NCI-H446 (cell line): ENCODE measurements at places on chromosomes 13 and 19.

DNA sequence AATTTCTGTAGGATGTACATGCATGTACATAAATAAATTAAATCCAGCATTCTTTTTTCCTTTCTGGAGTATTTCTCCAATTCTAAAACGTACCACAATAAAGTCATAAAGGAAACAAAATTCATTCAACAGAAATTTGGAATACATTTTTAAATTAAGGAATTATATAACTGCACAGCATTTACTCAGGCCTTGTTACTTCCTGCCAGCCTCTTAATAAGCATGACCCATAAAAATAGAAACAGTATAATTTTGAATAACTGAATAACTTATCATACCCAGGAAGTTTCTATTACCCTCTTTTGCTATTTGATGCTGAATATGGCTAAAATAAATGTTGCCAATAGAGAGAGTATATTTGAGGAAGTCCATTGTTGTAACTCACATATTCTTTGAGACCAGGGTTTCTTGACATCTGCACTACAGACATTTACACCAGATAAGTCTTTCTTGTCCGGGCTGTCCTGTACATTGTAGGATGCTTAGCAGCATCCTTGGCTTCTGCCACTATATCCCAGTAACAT is 178.2 kb downstream of the KLF12 start:
- DNase-seq, result no peak

GRCh38 chr13:45269204-45269603 is 68.4 kb upstream of the KCTD4 start:
- DNase-seq, result no peak

- no peak for DNase-seq
These were observed 2.5 kb upstream of the CACNG6 start for GRCh38 chr19:53988981-53989380.

DNA sequence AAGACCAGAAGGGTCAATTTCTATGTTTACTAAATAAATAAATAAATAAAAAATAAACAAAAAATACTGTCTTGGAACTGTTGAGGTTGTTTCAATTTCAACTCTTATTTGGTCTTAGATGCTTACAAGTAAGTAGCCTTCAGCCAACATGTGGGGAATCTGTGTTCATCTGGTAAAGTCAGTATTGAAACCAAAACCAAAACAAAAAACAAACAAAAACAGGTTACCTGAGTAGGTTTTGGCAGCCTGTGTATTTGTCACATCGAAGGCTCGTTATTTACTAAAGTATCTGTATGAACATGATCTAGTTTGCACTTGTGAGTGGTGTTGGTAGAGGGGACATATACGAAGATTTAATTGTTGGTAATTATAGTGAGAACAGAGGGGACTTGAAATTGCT is 471.5 kb downstream of the SLITRK5 start:
- no peak for DNase-seq

GRCh38 chr13:40662866-40663265 is 3.6 kb downstream of the FOXO1 start:
- no peak for DNase-seq

- no peak for DNase-seq
These were observed 118.7 kb upstream of the SOX1 start for GRCh38 chr13:111948281-111948680.

- no peak for DNase-seq
These were observed 11.9 kb upstream of the TPM4 start for GRCh38 chr19:16064209-16064889.

GRCh38 chr19:6412447-6413091 is 12.0 kb downstream of the KHSRP start:
- DNase-seq, result no peak

- no peak for DNase-seq
These were observed 1.7 kb upstream of the PPP5C start for GRCh38 chr19:46345157-46345556.

GRCh38 chr19:47100290-47100689 is 13.3 kb downstream of the ZC3H4 start:
- no peak for DNase-seq

DNA sequence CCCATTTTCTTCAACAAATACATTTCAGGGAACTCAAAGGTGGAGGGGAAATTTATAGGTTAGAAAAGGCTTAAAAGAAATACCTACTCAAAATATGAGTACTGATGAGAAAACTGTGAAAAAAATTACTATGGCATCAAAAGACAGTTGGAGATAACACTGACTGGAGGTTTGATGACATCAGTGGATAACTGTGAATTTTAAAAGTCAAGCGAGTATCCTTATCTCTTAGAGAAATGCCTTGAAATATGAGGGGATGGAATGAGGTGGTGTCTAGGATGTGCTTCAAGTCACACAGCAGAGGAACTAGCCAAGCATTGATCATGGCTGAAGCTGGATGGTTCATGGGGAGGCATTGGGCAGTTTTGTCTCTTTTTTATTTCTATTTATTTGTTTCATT is 27.2 kb upstream of the SLC15A1 start:
- no peak for DNase-seq

DNA sequence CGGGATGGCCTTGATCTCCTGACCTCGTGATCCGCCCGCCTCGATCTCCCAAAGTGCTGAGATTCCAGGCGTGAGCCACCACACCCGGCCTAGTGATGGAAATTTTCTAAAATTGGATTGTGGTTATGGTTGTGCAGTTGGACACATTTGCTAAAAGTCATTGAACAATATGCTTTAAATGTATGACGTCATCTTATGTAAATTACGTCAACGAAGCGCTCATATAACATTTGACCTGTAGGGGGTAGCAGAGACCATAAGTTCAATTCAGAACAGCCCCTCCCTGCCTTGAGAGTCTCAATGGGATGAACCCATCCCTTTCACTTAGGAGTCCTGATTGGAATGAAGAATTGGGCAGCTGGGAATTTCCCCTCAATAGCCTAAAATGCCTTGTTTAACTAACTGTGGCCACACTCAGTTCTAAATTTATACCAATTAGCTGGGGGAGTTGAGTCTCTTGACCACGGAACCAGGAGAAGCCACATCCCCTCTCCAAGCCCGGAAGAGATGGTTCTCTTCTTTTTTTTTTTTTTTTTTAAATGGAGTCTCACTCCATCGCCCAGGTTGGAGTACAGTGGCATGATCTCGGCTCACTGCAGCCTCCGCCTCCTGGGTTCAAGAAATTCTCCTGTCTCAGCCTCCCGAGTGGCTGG is 15.2 kb upstream of the TLE6 start:
- DNase-seq, result peak; percentile 86

DNA sequence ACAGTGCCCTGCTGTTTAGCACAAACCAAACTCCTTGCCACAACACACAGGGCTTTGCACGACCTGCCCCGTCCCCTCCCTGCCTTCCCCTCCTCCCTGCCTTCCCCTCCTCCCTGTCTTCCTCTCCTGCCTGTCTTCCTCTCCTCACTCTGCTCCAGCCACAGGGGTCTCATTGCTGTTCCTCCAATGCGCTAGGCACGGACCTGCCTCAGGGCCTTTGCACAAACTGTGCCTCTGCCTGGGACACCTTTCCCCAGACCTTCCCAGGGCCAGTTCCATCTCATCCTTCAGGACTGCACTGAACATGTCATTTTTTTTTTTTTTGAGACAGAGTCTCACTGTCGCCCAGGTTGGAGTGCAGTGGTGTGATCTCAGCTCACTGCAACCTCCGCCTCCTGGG is 1.8 kb upstream of the CREB3L3 start:
- DNase-seq, result no peak

DNA sequence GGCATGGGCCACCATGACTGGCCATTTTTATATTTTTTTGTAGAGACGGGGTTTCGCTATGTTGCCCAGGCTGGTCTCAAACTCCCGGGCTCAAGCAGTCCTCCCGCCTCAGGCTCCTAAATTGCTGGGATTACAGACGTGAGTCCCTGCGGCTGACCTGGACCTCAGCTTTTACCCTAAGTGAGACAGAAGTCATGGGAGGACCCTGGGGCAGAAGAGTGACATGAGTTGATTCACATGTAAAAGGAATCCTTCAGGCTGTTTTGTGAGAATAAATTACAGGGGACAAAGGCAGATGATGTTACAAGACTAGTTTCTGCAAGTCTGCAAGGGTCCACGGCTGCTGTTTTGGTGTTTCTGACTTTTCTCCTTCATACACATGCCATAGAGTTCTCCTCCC is 2.6 kb upstream of the BCAM start:
- no peak for DNase-seq

DNA sequence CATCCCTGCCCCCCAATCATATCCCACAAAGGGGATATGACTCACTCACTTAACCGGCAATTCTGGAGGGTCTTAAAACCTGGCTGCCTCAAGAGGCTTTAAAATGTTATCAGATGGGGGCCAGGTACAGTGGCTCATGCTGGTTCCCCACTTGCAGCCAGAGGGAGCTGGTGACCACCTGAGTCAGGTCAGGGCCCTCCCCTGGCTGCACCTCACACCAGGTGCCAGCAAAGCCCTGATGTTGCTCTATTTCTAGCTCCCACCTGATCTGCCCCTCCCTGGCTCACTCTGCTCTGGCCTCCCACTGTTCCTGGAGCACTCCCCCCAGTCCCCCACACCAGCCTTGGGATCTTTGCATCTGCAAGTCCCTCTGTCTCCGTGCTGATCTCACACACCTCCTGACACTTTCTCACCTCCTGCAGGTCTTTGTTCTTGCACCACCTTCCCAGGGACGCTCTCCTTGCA is 14.2 kb downstream of the HPN start:
- no peak for DNase-seq

- no peak for DNase-seq
These were observed 80.8 kb downstream of the SHISA2 start for GRCh38 chr13:25971047-25971446.

DNA sequence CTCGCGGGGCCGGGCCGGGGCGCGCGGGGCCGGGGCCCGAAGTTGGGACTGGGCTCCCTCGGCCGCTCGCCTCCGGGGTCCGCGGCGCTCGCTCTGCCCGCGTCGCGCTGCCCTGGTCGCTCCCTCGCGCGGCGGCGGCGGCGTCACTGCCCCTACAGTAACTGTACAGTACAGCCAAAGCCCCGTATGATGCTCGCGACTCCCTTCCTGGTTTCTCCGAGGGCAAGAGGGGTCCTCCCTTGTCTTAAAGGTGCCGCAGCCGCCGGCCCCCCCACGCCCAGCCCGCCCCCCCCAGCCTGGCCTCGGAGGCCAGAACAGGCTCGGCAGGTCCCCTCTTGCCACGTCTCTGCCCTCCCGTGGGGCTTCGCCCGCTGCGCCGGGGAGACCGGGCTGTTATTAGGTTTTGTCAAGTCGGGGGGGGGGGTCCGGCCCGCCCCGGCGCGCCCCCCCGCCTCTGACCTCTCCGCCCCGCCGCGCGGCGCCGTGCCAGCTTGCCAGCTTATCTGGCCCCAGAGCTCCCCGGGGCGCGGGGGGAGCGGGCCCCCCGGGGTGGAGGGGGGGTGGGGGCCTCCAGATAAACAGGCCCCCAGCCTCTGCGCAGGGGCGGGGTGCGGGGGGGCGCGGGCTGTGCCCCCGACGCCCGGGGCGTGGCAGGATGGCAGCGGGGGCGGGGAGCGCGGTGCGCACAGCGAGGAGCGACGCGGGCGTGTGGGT is at the start of gene ZBTB7A:
Gene ZBTB7A (minus strand): TSS at position 218 of the 714 bp plus-strand sequence. CDS start 11,667 bp downstream, outside the sequence.
- no peak for DNase-seq

GRCh38 chr13:26811581-26811980 is 51.0 kb upstream of the GPR12 start:
- DNase-seq, result peak; percentile 98

DNA sequence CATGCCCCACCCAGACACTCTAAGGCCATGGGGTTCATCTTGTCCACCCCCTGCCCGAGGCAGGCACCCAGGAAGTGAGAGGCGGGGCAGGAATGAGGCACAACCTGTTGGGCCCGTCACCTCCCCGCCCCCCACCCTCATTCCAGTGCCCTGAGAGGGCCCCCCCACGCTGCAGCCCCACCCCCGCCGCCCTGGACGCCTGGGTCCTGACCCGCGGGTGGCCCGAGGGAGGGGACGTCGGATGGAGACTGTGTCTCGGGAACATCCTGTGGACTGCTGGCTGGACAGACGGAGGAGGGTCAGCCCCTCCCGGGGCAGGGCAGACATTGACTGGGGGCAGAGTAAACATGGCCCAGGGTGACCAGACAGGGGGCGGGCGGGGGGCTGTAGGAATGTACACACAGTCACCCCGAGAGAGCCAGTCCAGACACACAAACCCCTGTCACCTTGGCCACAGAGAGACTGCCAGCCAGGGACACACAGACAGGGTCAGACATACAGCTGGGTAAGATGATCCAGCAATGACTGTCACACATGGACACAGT is 7.4 kb upstream of the JUNB start:
- no peak for DNase-seq

DNA sequence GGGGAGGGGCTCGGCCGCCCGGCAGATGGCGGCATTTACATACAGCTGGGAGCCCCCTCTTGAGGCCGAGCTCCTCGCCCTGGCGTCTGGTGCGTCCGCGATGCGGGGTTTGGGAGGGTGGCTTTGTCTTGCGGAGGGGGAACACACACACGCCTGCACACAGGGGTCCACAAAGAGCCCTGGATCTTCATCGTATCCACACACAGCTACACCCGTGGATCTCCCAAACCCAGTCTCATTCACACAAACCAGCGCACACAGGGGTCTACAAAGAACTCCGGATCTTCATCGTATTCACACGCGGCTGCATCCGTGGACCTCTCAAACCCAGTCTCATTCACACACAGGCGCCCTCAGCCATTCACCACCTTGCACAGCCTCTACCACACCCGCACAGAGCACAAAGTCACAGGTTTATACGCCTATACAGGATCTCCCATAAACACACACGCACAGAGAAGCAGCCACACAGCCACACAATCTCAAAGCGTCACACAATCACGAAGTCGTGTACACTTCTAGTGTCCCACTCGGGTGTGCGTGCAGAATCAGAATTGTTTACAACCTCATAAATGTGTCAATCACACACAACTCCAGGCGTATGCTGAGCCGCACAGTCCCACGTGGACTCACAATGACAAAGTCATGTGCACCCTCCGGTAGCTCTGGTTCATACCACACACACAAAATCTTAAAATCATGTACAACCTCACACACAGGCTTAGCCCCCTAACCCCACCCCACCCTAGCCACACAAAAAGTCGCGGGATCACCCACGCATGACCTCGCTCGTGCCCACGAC is 550 bp upstream of the DLL3 start:
- no peak for DNase-seq

GRCh38 chr13:25980255-25980654 is 71.6 kb downstream of the SHISA2 start:
- DNase-seq, result no peak

- no peak for DNase-seq
These were observed 81.8 kb upstream of the SIAH3 start for GRCh38 chr13:45933203-45933908.
